Mammary epithelial cell (primary cell): ENCODE measurements at places on chromosomes 16 and 17. TPM values are rescaled to one million over a fixed set of nuclear protein-coding genes. Genes with fewer than 3 reads are reported as not detected.

KRTAP4-6 gene
- polyA plus RNA-seq: not detected

NPIPA7 gene
- 24.2 TPM for polyA plus RNA-seq

ADGRG3 gene
- not detected for polyA plus RNA-seq

FNDC8 gene
- polyA plus RNA-seq: not detected

PDILT gene
- polyA plus RNA-seq: not detected

TIMM22 gene
- polyA plus RNA-seq: 17.8 TPM

KRT27 gene
- 0.03 TPM for polyA plus RNA-seq

RAB37 gene
- not detected for polyA plus RNA-seq

RHBDL1 gene
- 2.1 TPM for polyA plus RNA-seq

MYLK3 gene
- polyA plus RNA-seq: 0.01 TPM

KRTAP2-1 gene
- polyA plus RNA-seq: not detected

DRC7 gene
- 0.07 TPM for polyA plus RNA-seq

HSPB9 gene
- not detected for polyA plus RNA-seq

APOBR gene
- 0.02 TPM for polyA plus RNA-seq

COPZ2 gene
- polyA plus RNA-seq: 15.6 TPM
